ENCODE measurements at places on chromosomes 4 and X. TPM values are rescaled to one million over a fixed set of nuclear protein-coding genes. Genes with fewer than 3 reads are reported as not detected.

Gene PASD1
- not detected for polyA plus RNA-seq

Gene MBNL3
- polyA plus RNA-seq: 11.5 TPM

Gene TNMD
- polyA plus RNA-seq: 0.23 TPM

Gene TBC1D9
- 14.2 TPM for polyA plus RNA-seq

Gene ZFX
- polyA plus RNA-seq: 14.0 TPM

Gene GPC3
- polyA plus RNA-seq: 22.1 TPM

Gene KLB
- 0.48 TPM for polyA plus RNA-seq

Gene PDGFRA
- polyA plus RNA-seq: 189 TPM

Gene MAGEE1
- 4.8 TPM for polyA plus RNA-seq

Gene EXOC1L
- 0.14 TPM for polyA plus RNA-seq

Gene PNPLA4
- 11.0 TPM for polyA plus RNA-seq

Gene DDX60
- polyA plus RNA-seq: 8.9 TPM

Gene VCX2
- polyA plus RNA-seq: not detected

Gene PDE5A
- polyA plus RNA-seq: 22.9 TPM

Gene PPP1R3F
- polyA plus RNA-seq: 9.8 TPM

Gene IL21
- not detected for polyA plus RNA-seq

Gene KLKB1
- polyA plus RNA-seq: 0.44 TPM

Gene SATL1
- not detected for polyA plus RNA-seq

Gene ABCG2
- 3.7 TPM for polyA plus RNA-seq

Gene F8A3
- 6.4 TPM for polyA plus RNA-seq

Gene SLC7A11
- polyA plus RNA-seq: 0.46 TPM

Gene FREM3
- polyA plus RNA-seq: 0.13 TPM

Gene LRCH2
- 8.6 TPM for polyA plus RNA-seq

All from urinary bladder (tissue), 4 donors.